Cardiac muscle cell (in vitro differentiated cells and primary cell): ENCODE measurements at places on chromosomes 16 and 17.

- peak; percentile 78 for DNase-seq
Observed at GRCh38 chr17:80765241-80765961, 220.8 kb downstream of the RPTOR start.

DNA sequence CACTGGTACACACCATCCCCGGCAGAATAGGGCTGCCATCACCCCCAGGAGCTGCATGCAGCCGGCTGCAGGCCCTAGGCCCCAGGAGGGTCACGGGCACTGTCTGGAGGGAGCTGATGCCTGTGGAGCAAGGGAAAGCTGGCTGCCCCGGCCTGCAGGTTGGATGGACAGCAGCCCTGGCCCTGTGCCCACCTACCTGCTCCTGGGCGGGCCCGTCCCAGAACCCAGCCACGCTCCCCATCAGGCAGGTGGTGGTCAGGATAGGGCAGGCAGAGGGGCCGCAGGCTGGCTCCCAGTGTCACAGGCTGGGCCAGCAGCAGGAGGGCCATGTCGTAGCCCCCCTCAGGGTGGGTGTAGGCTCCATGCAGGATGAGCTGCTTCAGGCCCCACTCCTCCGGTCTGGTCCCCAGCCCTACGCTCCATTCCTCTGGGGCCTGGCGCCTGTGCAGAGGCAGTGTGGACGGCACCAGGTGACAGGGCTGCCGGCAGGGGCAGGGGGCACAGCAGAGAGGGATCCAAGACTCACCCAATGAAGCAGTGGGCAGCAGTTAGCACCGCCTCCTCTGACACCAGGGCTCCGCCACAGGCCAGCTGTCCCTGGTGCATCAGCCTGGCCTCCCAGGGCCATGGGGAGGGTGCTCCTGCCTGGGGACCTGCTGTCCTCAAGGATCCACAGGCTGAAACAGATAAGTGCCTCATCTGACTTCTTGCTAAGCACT, 4.0 kb downstream of the PRSS53 start:
- DNase-seq = no peak

DNA sequence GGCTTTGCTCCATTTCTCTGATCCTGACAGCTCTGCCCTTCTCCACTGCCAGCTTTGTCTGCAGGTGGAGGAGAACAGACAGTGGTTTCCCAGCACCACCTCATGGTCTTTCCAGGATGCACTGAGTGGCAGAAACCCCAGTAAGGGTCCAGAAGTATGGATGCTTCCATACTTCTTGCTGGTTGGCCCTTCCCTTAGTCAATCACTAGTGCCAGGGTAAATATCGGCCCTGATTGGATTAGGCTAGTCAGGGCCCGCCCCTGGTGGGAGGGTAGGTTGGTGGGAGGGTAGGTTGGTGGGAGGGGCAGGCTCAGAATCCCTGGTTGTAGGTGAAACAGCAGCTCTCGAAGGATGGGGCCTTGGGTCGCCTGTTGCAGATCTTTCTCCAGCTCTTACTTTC, 10.2 kb downstream of the RNF213 start:
- DNase-seq = peak; percentile 52

DNA sequence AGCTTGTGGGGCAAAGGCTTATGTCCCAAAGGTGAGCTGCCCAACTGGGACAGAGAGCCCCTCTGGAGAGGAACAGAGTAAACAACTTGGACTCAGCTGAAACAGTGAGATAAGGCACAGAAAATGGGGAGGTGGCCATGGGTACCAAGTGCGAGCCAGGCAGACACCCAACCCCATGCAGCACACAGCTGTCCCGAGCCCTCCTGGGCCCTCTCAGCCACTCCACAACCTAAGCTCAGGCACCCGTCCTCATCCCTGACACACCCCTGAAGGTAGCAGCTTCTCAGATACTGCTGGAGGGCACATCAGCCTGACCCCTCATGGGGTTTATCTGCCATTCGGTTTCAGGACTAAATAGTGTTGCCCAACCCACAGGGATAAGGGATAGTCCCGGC, 4.8 kb upstream of the GFOD2 start:
- no peak for DNase-seq

- DNase-seq = no peak
Observed at GRCh38 chr16:83774066-83774465, 33.7 kb upstream of the HSBP1 start.

- DNase-seq = no peak
Observed at GRCh38 chr16:74625500-74626350, 18.8 kb upstream of the GLG1 start.

- DNase-seq = peak; percentile 8
Observed at GRCh38 chr17:142102-142661, 4.8 kb downstream of the SCGB1C2 start.
